ENCODE measurements at places on chromosomes 1 and 21. TPM values are rescaled to one million over a fixed set of nuclear protein-coding genes. Genes with fewer than 3 reads are reported as not detected.

Gene CD164L2
- 0.18 TPM for total RNA-seq

Gene CLEC20A
- not detected for total RNA-seq

Gene MXRA8
- 0.12 TPM for total RNA-seq

Gene TNN
- total RNA-seq = not detected

Gene ERICH3
- not detected for total RNA-seq
